ENCODE measurements at places on chromosomes 2 and 18. TPM values are rescaled to one million over a fixed set of nuclear protein-coding genes. Genes with fewer than 3 reads are reported as not detected.

Gene SLC8A1
- 7.1 TPM for total RNA-seq

Gene ANKRD62
- total RNA-seq: not detected

Gene ACVR1
- total RNA-seq: 23.7 TPM

- DNase-seq: no peak
These were observed 59.1 kb downstream of the CMPK2 start for GRCh38 chr2:6806604-6807003.

GRCh38 chr2:15689654-15690053 lies 98.0 kb downstream of the DDX1 start:
- DNase-seq: no peak

DNA sequence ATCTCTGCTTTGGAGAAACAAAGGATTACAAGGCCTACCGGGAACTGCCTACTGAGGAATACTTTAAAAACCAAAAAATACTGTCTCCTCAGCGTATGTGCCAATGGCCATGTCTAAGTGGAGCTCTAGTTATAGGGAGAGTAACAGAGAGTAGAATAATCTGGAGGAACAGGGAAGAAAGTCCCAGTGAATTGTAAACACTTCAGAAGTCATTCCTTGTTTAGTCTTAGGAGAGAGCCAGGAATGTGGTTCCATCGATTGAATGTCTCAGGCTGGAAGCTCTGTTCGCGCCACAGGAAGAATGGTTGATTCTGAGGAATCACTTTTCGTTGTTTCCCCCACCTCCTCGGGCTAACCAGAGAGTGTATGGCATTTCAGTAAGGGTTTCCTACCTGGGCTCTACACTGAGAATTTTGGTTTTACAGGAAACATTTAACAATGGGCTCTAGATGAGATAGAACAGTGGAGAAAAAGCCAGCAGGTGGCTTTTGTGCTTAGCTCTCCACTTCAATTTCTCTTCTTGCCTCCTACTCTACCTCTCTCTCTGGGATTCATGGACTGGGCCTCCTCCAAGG lies 88.7 kb downstream of the ACVR1 start:
- DNase-seq: no peak

DNA sequence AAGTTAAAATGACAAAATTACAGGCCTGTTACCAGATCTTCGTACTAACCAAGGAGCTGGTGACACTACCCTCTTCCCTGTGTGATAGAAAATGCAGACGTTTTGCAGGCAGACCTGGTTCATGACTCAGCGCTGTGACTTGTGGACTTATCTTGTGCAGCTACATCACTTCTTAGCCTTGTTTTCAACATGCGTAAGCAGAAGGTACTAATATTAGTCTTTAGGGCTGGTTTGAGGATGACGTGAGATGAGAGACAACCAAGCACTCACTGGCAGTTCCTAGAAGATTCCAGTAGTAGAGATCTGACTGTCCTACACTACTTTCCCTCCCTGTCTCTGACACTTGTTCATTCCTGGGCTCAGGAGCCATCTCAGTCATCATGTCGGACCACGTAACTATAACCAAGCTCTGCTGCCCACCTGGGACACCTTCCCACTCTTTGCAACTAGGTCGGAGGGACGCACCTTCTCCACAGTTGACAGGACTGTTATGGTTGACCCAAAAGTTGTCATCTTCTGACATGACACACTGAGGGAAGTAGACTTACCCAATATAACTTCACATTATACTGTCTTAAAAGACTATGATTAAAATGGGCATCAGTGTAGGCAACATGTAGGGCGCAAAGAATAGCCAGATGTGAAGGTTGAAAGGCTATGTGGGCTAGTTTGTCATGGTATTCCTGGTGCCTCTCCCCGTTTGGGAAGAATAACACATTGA lies 64.8 kb downstream of the TNFRSF11A start:
- no peak for DNase-seq

DNA sequence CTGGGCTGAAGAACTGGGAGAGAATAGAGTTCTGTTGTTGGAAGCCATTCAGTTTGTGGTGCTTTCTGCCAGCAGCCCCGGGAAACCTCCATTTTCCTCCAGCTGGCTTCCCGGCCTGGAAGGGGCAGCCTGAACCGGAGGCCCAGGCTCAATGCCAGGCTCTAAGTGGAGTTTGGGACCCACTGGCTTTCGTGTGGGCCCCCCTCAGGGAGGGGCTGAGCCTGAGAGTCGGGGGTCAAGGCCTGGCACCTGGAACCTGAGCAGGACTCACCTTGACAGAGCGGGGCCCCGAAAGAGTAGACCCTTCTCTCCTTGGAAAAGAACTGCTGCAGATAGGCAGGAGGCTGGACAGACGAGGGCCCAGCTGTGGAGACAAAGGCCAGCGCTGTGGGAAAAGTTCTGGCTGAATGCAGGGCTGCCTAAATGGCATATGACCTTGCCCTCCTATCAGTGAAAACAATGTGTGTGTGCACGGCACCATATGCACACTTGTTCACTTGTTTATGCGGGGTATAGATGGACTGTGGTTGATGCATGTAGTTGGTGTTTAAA lies 34.8 kb upstream of the ASB18 start:
- DNase-seq: no peak

Gene ELOA2
- not detected for total RNA-seq

DNA sequence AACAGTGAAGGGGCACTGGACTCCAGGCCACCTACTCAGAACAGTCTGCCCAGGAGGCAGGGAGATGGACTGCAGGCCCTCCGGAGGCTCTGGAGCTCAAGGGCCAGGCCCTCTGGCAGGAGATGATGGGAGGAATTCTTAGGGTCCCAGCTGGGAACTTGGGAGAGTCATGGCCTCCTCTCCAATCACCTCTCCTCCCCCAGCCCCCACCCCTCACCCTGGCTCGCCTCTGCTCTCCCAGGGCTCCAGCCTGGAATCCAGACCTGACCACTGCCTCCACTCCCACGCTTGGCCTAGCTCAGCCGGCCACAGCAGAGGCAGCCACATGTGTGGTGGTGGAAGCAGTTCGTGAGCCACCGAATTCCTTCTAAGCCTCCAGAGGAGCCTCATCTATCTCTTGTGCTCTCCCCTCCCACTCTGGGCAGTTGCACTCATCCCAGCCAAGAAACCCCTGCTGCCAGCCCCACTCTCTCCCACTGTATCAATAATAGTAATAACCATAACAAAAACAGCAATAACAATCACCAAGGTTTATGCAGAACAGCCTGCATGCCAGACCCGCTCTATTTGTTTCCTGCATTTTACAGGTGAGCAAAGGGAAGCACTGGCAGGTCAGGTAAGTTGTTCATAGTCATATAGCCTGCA lies 67.4 kb downstream of the TNS1 start:
- DNase-seq: no peak

Gene DYNAP
- not detected for total RNA-seq

Gene CERS6
- 32.5 TPM for total RNA-seq

DNA sequence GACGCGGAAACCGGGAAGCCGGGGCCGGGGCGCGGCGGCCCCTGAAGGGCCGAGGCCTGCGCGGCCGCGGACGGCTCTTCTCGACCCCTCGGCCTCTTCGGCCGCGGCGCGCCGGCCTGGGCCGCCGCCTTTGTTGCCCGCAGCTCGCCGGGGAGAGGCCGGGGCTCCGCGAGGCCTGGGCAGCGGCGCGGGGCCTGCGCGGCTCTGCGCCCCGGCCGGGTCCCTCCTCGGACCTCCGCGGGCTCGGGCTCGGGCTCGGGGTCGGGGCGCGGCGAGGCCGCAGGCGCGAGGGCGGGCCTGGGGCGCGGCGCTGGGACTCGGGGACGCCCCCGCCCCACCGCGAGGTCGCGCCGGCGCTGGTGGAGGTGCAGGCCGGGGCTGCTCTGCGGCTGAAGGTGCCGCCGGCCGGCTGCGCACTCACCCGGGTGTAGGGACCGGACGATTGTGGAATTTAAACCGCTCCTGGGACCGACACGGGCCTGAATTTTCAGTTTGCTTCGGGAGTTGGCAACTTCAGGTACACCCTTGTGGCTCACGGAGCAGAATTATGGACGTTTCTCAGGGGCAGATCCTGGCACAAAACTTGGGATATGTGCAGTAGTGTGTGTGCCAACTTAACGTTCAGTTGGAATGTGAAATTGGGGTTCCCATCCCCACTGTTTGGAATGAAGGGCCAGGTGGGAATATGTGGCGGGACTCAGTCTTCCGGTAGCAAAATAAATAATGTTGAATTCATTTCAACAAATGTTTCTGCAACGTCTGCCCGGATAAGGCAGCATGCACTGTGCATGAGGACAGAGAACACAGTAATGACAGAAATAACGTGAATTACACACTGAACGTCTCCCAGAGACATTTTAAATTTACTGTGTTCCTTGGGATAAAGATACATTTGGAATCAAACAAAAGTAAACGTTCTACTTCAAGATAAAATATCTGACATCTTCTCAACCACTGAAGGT lies 787 bp downstream of the SOCS6 start:
- DNase-seq: peak; percentile 39

- DNase-seq: no peak
These were observed 877 bp upstream of the BCL2L11 start for GRCh38 chr2:111119822-111120252.

GRCh38 chr2:22894761-22895160 lies 490.2 kb upstream of the KLHL29 start:
- no peak for DNase-seq

Gene NMS
- total RNA-seq: not detected

GRCh38 chr2:5315512-5315911 lies 376.7 kb upstream of the SOX11 start:
- no peak for DNase-seq

- DNase-seq: no peak
These were observed 90.6 kb downstream of the PAX3 start for GRCh38 chr2:222208010-222208690.

Gene ADRA2B
- 0.91 TPM for total RNA-seq

DNA sequence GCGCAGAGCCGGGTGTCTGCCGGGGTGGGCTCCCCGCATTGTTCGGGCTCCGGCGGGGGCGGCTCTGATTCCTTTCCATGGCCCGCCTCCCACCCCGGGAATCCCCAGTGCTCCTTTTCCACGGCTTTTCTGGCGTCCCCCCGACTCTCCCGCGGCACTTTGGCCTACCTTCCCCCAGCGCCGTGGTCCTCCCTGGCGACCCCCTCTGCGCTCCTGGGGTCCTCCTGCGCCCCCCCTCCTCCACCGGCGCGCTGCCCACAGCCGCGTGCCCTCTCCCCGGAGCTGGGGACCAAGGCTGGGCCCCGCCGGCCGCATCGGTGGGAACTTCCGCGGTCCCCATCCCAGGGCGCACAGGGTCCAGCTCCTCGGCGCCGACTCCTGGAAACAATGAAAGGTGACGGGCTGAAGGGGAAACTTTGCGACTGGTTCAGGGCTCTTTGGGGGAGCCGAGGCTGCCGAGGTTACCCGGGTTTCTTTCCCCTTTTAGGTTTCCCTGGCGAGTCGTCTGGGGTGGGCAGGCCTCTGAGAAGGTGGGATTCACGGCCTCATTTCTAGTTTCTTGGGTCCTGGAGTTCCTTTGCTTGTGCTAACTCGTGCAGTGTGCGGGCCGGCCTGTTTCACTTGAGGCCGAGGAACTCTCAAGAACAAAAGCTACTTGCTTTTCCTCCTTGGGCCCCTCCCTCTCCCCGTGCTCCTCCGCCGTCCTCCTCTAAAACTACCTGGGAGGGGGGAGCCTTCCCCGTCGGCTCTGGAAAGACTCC lies 2.2 kb downstream of the TGIF1 start:
- peak; percentile 28 for DNase-seq

GRCh38 chr2:62884514-62884913 lies 166.1 kb upstream of the OTX1 start:
- DNase-seq: no peak

Gene GPR75
- total RNA-seq: 3.9 TPM

DNA sequence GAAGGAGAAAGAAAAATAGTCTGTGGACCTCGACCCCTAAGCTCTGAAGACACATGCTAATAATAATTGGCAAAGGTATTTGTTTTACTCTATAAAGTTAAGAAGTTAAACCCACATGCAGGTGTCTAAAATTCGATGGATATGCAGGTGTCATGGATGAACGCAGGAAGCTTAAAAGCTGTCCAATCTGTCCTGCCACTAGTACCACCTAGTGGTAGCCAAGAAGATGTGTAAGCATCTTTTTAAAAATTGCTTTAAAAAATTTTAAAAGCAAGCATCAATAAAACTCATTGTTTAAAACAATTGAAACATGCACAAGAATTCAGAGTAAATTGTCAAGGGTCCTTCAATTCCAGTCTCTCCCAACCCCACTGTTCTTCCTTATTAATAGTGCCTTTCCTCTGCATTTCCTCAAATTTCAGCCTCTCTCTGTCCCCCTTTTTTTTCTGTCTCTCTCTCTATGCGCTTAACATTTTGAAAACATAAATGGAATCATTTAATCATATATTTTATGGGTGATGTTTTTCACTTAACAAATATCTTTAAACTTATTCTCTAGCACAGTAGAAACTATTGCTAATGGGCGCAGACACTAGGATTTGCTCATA lies 30.6 kb upstream of the PPP3R1 start:
- no peak for DNase-seq
